Stimulated activated CD8-positive, alpha-beta memory T cell treated with anti-CD3 and anti-CD28 coated beads, Interleukin-4, amount 100 ng/mL, for 1 hour (primary cell): ENCODE measurements at places on chromosomes 6 and 20.
A peak's percentile ranks its signal among the peaks of the same experiment; 100 is the strongest.

DNA sequence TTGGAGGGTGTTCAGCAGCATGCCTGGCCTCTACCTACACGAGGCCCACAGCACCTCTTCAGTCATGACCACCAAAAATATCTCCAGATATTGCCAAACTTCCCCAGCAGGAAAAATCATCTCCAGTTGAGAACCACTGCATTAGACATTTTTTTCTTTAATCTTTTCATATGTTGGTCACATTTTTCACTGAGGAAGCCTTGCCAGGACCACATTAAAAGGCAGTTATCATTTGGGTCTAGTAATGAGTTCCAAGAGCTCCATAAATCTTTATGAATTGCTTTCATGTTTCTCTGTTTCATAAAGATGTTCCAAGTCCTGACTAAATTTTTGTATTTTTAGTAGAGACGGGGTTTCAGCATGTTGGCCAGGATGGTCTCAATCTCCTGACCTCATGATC, 28.8 kb downstream of the MTRES1 start:
- DNase-seq, result no peak

DNA sequence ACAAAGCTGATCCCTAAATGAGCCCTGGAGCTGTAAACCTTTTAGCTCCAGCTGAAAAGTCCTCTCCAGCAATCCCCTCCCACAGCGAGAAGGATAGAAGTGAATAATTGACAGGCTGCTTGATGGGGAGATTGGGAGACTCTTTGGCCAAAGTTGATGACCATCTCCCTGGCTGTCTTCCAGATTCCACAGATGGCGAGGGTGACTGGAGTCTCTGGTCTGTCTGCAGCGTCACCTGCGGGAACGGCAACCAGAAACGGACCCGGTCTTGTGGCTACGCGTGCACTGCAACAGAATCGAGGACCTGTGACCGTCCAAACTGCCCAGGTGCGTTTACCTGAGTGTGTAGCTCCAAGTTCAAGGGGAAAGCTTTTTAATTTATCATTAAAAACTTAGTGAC, 67.3 kb downstream of the ISM1 start:
- no peak for DNase-seq

- DNase-seq, result no peak
Observed at GRCh38 chr6:64040113-64040512, 404.5 kb downstream of the PHF3 start.

GRCh38 chr6:48743738-48744137, 632.7 kb upstream of the PTCHD4 start:
- DNase-seq, result no peak

GRCh38 chr6:72624557-72625160, 2.8 kb downstream of the KCNQ5 start:
- DNase-seq, result no peak

DNA sequence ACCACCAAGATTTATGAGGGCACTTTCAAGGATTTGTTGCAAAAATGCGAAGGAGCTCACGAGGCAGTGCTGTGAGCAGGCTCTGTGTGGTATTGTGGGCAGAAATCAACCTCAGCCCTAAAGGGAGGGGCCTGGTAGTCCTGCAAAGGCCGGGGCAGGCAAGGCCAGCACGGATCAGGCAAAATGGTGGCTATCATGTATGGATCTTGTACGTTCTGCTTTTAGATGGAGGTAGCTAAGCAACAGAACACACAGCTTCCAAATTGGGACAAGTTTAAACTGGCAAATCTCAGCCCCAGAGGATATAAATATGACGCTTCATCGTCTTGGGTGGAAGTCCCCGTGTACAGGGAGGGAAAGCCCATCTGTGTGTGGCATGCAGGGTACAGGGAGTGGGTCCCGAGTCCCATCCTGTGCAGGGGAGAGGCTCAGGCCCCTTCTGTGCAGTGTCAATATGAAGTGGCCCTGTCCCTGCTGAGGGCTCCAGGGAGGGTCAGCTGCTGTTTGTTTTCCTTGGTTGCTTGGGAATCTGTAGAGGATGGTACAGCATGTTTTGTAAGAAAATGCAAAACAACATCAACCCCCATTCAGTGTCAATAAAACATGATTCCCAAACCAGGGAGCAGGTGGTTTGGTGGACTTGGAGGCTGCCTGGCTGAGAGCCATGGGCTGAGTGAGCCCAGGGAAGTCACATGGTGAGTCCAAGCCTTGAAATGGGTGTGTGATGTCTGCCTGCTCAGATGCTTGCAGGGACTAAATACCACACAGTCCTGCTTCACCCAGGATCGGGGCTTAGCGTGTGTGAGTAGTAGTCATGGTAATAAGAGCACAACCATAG, 113.0 kb downstream of the SYCP2 start:
- DNase-seq, result no peak

DNA sequence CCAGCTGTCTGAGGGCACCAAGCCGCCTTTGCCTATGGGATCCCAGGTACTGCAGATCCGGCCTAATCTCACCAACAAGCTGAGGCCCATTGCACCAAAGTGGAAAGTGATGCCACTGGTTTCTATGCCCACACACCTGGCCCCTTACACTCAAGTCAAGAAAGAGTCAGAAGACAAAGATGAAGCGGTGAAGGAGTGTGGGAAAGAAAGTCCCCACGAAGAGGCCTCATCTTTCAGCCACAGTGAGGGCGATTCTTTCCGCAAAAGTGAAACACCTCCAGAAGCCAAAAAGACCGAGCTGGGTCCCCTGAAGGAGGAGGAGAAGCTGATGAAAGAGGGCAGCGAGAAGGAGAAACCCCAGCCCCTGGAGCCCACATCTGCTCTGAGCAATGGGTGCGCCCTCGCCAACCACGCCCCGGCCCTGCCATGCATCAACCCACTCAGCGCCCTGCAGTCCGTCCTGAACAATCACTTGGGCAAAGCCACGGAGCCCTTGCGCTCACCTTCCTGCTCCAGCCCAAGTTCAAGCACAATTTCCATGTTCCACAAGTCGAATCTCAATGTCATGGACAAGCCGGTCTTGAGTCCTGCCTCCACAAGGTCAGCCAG, 283.0 kb downstream of the TSHZ2 start:
- DNase-seq, result no peak

GRCh38 chr20:64057628-64058498, 5.1 kb upstream of the TCEA2 start:
- peak; percentile 63 for DNase-seq

GRCh38 chr6:36566418-36566905, 19.2 kb upstream of the STK38 start:
- DNase-seq, result no peak

DNA sequence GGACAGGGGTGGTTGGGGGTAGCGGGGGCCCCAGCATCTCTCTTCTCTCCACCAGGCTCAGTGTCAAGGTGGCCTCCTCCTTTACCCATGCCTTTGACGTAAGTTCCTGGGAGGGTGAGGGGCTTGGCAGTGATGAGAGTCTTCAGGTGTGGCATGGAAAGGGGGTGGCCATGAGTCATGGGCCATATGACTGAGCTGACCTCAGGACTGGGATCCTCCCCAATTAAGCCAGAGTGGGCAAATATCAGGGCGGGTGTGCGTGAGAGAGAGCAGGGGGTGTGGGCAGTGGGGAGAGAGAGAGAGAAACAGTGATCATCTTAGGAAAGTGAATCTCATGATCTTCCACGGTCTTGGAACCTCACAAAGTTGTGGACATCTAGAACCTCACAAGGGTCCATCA, 8.2 kb upstream of the BPIFB4 start:
- no peak for DNase-seq

DNA sequence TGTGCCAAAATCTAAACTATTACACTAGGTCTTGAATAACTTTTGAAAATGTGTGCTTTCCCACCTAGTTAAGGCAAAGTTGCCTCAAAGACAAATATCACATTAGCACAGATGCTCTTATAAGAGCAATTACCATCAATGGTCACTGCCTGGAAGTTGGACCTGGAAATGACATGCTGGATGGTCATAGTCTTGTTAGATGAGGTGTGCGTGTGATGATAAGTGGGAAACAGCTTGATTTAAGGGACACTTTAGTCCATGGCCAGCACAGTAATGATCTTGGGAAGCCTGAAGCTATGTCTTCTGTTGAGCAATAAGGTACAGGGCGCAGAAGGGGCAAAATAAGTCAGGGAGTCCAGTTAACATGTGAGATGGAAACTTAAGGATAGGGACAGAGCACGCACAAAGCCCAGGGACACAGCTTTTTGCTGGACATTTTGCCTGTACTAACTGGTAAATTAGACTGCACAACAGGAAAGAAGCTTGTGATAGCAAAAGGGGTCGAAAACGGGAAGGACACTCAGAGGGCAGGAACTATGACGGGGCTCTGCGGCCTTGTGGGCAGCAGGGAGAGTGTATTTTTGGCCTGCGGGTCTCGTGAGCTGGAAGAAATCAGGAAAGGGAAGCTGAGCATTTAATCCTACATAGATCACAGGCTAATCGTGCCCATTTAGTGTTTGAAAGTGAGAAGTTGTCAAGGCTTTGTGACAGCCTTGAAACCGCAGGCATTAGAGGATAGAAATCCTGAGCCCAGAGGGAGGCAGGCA, 66.7 kb upstream of the BMP2 start:
- DNase-seq, result no peak

GRCh38 chr6:44497807-44498206, 110.3 kb downstream of the CDC5L start:
- DNase-seq, result no peak

- DNase-seq, result no peak
Observed at GRCh38 chr6:70041411-70041810, 175.1 kb downstream of the COL19A1 start.

DNA sequence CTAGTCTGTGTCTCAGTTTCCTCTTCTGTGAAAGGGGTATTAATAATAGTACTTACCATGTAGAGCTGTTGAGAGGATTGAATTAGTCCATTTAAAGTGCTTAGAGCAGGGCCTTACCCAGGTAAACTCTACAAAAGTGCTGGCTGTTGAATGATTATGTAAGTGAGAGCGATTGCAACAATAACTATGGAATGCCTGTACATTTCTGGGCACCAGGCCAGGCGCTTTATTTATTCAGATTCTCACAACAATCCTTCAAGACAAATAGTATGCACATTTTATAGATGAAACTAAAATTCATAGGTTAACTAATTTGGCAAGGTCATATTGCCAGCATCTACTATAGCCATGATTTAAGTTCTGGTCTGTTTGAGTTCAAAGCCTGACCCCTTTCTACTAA, 78.3 kb upstream of the MMS22L start:
- no peak for DNase-seq

- no peak for DNase-seq
Observed at GRCh38 chr20:54585217-54585616, 109.8 kb downstream of the DOK5 start.

DNA sequence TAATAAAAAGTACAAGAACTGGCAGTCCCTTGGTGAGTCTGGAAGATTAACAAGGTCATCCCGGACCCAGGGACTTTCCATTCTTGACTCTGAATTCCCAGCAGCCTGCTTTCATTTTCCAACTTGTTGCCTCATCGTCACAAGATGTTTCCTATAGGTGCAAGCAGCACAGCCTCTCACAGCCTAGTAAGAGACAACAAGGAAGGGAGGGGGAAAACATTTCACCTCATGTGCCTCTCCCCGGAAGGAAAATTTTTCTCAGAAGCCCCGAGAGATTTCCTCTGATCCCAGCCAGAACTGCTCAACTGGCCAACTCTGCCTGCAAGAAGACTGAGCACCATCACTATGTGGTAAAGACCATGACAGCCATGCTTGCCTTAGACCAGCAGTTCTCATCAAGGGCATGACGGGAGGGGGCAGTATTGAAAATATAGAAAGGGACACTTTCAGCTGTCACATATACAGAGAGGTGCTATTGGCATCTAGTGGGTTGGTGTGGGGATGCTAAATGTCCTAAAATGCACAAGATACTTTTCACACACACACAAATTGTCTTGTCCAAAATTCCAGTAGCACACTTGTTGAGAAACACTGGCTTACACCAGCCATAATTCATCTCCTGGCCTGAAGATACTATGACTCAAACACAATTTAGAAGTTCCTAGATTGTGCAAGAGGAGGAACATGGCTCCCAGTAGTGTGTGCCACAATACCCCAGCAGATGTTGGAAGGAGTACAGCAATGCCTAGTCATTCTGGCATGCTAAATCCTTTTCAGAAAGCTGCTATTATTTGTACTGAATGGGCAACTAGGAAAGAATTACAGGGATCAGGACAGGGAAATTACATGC, 10.8 kb upstream of the WTAP start:
- no peak for DNase-seq

DNA sequence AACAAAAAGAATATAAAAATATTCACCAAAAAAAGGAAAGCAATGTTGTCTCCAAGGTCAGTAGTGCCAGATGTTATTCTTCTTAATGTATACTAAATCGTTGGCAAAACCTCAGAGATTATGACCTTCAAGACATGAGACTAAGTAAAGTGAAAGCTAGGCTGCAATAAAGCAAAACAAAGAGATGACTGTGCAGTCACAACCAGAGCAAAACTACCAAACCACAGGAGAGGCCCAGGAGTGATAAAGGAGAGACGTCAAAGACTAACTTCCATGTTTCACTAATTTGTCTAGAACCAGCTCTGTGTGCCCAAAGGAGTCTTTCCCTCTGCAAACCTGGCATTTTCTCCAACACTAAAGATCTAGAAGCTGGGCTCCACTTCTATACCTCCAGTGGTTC, 155.9 kb upstream of the POU3F2 start:
- DNase-seq, result no peak
